HAP-1 (cell line): ENCODE measurements at places on chromosomes 3 and 15.

GRCh38 chr15:32919749-32920414 lies 202.1 kb downstream of the GREM1 start:
- no peak for DNase-seq

GRCh38 chr3:50625231-50626182 lies 8.6 kb downstream of the MAPKAPK3 start:
- DNase-seq, result no peak

DNA sequence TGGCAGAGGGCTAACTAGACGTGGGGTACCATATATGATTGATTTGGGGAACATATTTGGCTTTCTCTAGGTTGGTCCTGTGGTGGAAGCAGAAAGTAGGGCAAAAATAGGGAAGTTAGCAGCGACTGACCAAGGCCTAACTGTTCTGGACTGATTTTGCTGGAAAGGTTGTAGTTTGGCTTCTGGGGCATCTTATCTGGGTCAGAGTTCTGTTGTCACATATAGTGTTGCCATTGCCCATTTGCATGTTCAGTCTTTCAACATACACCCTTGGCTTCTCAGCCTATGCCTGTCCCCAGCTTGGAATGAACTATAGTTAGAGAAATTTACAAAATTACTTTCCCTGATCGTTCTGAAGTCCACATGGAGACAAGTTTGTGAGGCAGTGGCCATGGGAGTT lies 426.5 kb downstream of the TBC1D5 start:
- DNase-seq, result no peak

DNA sequence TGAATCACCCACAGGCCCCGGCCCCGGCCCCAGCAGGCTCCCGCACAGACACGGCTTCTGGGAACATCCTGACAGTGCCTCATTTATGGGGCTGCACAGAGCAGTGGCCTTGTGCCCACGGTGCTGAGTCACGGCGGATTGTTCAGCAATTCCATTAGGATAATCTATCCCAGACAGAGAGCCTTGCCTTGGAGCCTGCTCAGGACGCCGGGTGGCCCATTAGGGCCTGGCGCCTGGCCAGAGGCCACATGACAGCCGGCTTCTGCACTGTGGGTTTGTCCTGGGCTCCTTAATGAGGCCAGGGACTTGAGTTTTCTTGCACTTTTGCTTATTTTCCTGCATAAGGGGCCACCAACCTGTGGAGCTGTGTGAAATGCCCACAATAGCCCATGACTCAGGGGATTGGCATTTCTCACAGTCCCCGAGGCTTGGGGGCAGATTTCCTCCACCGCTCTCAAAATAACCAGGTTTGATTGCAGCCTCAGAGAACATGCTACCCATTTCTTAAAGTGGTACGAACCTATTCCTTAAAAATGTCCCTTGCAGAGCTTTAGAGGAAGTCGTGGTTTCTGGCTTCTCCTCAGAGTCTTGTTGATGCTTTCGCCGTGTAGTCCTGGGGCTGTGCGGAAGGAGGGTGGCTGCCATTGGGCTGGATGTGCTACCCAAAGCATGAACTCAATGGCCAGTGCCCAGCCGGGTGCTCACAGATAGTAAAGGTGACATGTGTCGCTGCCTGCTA lies 19.0 kb downstream of the SYNM start:
- peak; percentile 65 for DNase-seq

- DNase-seq, result peak; percentile 81
These were observed 4.3 kb downstream of the DAZL start for GRCh38 chr3:16600780-16601536.

DNA sequence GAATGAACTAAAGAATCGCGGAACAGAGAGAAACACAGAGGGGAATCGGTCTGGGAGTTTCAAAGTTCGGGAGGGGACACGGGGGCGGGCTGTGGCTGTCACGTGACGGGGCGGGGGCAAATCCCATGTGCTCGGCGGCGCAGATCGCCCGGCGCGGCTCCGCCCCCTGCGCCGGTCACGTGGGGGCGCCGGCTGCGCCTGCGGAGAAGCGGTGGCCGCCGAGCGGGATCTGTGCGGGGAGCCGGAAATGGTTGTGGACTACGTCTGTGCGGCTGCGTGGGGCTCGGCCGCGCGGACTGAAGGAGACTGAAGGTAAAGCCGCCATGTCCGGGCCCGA lies at the start of gene EIF4G1:
TSS of gene EIF4G1 (plus strand) at position 244 of the 337 bp plus-strand sequence. CDS start 1,191 bp downstream, outside the sequence.
- peak; percentile 96 for DNase-seq

- peak; percentile 2 for DNase-seq
These were observed 157.7 kb downstream of the RPLP1 start for GRCh38 chr15:69610277-69610676.

DNA sequence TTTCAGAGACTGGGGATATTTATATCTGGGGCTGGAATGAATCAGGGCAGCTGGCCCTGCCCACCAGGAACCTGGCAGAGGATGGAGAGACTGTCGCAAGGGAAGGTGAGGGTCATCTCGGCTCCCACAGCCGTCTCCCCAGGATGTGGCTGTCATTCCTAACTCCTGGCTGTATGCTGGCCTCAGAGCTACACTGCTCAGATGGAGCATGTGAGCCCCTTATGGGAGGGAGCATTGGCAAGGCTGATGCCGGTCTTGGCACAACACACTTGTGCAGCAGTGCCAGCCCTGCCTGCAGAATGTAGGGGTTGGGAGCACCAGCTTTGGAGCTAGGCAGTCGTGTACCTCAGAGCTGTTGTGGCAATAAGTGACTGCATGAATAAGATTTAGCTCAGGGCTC lies 5.2 kb downstream of the RCCD1 start:
- no peak for DNase-seq

DNA sequence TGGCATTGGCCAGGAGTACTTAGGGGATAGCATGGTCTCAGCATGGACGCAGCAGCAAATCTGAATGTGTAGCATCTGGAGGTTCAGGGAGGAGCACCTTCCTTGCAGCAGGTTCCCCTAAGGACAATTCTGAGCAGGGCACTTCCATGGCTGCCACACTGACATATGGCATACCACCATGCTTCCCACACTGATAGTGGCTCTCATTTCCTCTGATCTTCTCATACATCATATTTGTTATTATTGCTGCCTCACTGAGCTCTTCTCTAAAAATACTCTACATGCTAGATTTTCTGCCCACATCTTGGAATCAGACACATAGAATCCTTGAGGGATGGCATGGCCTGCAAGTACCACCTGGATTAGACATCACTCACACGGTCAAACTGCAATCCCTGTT lies 7.3 kb upstream of the MNS1 start:
- no peak for DNase-seq

GRCh38 chr3:141129049-141129448 lies 77.9 kb downstream of the SPSB4 start:
- no peak for DNase-seq

GRCh38 chr15:95921404-95921803 lies 409.1 kb upstream of the NR2F2 start:
- DNase-seq, result no peak

DNA sequence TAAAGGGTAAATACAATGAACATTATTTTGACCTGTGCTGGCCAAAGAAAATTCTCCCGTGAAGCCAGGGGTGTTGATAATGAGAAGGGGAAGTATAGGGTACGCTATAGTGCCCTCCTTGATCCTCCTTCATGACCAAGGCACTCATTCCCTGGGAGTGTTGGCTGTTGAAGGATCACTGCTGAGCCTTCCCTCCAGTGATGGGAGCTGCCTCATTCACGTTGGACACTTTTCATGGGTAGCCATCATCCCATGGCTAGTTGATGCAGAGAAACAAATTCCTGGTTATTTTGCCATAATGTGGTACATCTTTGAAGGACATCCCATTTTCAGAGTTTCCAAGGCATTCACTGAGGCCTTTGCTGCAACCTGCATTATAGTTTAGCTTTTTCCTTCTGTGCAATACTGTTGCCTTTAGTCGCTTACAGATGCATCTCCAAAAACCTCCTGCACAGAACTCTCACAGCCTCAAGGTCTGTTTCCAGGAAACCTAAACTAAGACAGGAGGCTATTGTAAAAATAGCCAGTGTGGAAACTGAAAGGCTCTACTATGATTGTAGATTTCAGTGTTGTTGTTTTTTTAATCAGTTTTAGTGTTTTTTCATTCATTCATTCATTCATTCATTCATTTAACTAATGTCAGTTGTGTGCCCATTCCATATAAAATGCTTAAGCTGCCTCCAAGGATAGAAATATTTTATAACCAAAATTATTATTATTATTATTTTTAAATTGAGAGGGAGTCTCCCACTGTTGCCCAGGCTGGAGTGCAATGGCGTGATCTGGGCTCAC lies 40.8 kb downstream of the TGFBR2 start:
- DNase-seq, result no peak

DNA sequence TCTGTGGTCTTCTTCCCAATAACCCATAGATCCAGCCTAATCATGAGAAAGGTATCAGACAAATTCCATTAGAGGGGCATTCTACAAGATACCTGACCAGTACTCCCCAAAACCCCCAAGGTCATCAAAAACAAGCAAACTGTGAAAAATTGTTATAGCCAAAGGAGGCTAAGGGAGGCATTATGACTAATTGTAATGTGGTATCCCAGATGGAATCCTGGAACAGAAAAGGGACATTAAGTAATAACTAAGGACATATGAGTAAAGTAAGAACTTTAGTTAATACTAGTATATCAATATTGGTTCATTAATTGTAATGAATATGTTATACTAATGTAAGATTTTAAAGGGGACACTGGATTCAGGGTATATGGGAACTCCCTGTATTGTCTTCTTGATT lies 20.4 kb downstream of the SPTSSB start:
- no peak for DNase-seq

- DNase-seq, result no peak
These were observed 818.2 kb upstream of the LMCD1 start for GRCh38 chr3:7683426-7683825.

GRCh38 chr15:36152936-36153335 lies 426.5 kb upstream of the CDIN1 start:
- no peak for DNase-seq

DNA sequence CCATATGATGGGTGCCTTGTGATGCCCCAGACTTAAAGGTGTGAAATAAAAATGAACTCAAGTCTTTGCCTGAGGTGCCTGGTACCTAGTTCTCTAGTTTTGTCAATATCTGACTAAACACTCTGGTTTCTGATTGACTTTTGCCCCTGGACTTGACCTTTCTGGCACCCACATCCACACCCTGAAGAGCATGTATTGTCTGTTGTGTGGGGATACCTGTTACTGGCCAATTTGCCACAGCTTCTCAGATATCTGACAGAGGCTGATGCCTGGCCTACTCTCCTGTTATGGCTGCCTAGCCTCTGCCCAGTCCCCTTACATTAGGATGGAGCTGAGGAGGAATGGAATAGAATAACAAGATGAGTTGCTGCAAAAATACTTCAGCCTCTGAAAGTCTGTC lies 3.6 kb downstream of the ZBTB38 start:
- DNase-seq, result no peak

- no peak for DNase-seq
These were observed 103.2 kb upstream of the ST8SIA2 start for GRCh38 chr15:92290359-92290992.

DNA sequence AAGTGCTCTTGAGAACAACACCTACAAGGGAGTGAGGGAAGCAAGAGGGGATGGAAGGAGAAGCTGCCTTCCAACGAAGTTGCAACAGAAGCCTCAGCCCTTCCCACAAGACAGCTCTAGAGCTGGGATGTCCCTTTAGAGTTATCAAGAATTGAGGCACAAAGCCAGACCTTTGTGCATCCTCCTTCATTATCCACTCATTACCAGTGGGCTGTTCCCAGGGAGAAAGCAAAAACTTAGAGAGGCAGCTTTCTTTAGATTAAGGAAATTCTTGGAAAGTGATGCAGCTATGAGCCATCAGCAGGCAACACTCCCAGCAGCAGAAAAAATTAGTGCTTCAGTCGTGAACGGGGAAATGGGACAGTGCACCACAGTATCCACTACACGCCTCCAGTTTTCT lies 10.6 kb upstream of the CD96 start:
- no peak for DNase-seq

DNA sequence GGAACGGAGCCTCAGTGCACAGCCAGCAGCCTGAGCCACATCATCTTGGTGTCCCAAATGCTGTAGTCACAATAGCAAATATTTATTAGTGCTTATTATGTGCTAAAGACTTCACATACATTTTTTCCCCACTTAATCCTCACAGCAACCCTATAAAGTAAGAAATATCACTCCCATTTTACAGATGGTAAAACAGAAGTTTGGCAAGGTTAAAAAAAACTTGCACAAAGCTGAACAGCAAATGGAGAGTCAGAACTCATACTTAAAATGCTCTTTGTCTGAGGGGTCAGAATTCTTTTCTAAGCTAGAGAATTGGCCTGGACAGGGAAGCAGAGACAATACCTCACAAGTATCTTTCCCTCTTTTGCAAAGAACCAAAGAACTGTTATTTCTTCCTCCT lies 30.9 kb upstream of the THRB start:
- DNase-seq, result no peak

- no peak for DNase-seq
These were observed 155.0 kb upstream of the GPR149 start for GRCh38 chr3:154584974-154585373.

DNA sequence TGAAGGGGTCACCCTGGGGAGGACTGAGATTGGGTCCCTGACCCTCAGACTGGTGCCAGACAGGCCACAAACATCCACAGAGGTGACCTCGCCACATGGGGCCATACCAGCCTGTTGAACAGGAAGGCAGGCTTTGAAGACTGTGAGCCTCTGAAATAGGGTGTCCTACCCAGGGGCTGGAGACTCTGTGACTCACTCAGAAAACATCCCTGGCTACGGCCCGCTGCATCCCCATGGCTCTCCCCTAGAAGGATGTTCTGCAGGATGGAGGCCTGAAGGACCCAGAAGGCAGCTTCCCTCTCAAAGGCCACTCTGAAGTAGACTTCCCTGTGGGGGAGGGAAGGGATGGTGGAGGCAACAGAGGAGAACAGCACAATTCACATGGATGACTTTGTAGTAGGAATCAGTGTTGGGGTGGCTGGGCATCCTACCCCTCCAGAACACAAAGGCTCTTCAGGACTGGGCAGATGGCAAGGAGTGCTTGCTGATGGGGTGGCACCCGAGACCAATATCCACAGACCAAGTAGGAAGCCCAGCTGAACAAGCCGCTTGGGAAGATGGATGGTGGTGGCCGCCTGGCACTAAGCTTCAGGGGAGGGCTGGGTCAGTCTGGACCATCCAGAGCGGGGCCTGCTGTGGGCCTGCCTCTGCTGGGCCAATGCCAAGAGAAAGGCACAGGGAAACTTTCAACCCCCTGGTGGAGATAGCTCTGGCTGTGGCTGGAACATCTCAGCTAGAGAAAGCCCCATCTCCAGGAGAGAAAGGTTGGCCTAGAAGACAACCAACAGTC lies 37.6 kb upstream of the DUSP7 start:
- DNase-seq, result no peak

GRCh38 chr3:185561374-185561943 lies 9.1 kb upstream of the LIPH start:
- no peak for DNase-seq

- DNase-seq, result no peak
These were observed 452.9 kb upstream of the NECTIN3 start for GRCh38 chr3:110618512-110619226.

DNA sequence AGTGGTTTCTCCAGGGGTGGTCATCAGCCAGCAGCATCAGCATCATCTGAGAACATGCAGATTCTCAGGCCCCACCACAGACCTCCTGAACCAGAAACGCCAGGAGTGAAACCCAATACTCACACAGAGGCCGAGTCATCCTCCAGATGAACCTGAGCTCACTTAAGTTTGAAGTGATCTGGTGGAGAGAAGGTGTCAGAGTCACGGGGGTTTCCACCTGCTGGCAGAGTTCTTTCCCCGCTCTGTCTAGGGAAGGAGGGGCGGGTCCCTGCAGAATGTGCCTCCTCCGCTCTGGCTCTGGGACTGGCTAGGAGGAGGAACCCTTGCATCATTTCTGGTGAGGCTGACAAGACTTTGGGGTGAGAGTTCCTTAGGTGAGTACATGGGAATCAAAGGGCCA lies 13.3 kb upstream of the KIF23 start:
- peak; percentile 6 for DNase-seq

GRCh38 chr3:62027796-62028195 lies 345.6 kb downstream of the FEZF2 start:
- DNase-seq, result no peak
